ENCODE measurements at places on chromosomes 4 and X. TPM values are rescaled to one million over a fixed set of nuclear protein-coding genes. Genes with fewer than 3 reads are reported as not detected.

The SSX3 gene
- total RNA-seq, result not detected

The PCDH11X gene
- not detected for total RNA-seq

The PRPS2 gene
- total RNA-seq, result 26.8 TPM

The HS3ST1 gene
- 1.1 TPM for total RNA-seq

The MAGEA8 gene
- total RNA-seq, result not detected

The MAGED4B gene
- total RNA-seq, result 5.8 TPM

The SPANXC gene
- not detected for total RNA-seq

The L1CAM gene
- 0.16 TPM for total RNA-seq

The F11 gene
- not detected for total RNA-seq

The ASB9 gene
- 4.9 TPM for total RNA-seq

The UGT2B15 gene
- total RNA-seq, result not detected

The HTR2C gene
- total RNA-seq, result not detected

The PLAC8 gene
- total RNA-seq, result 0.19 TPM

The ARHGAP36 gene
- total RNA-seq, result not detected

The MAP9 gene
- total RNA-seq, result 0.31 TPM

The TMEM156 gene
- 0.97 TPM for total RNA-seq

The SLC34A2 gene
- under 0.01 TPM for total RNA-seq

The OTC gene
- total RNA-seq, result 0.69 TPM

The TRIM61 gene
- not detected for total RNA-seq

The SLC16A2 gene
- 0.82 TPM for total RNA-seq

The HOPX gene
- total RNA-seq, result 1.1 TPM

The HPRT1 gene
- total RNA-seq, result 21.0 TPM

All from bladder microvascular endothelial cell (primary cell).